ENCODE measurements at places on chromosomes 16 and 17.

- DNase-seq = no peak
Observed at GRCh38 chr16:58306327-58306726, 11.5 kb upstream of the PRSS54 start.

DNA sequence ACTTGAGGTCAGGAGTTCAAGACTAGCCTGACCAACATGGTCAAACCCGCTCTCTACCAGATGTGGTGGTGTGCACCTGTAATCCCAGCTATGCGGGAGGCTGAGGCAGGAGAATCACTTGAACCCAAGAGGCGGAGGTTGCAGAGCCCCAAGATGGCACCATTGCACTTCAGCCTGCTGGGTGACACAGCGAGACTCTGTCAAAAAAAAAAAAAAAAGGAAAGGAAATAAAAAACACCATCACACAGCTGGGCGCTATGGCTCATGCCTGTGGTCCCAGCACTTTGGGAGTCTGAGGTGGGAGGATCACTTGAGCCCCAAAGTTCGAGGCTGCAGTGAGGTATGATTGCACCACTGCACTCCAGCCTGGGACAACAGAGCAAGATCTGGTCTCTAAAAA, 13.3 kb upstream of the SBK1 start:
- DNase-seq = no peak

DNA sequence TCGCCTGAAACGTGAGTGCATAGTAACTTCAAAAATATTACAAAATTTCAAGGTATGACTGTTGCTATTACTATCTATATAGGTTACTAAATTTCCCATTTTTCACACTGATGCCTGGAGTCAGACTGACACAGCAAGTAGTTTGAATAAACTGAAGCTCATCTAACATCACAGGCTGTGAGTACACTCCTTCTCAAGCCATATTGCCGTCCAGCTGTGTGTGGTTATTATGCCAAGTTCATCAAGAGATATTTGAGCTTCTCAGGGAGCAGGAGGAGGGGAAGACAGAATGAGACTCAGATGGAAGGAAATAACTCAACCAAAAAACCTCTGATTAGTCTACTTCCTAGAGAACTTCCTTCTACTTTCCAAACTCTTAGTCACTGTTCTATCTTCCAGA, 473.9 kb downstream of the TOX3 start:
- no peak for DNase-seq

DNA sequence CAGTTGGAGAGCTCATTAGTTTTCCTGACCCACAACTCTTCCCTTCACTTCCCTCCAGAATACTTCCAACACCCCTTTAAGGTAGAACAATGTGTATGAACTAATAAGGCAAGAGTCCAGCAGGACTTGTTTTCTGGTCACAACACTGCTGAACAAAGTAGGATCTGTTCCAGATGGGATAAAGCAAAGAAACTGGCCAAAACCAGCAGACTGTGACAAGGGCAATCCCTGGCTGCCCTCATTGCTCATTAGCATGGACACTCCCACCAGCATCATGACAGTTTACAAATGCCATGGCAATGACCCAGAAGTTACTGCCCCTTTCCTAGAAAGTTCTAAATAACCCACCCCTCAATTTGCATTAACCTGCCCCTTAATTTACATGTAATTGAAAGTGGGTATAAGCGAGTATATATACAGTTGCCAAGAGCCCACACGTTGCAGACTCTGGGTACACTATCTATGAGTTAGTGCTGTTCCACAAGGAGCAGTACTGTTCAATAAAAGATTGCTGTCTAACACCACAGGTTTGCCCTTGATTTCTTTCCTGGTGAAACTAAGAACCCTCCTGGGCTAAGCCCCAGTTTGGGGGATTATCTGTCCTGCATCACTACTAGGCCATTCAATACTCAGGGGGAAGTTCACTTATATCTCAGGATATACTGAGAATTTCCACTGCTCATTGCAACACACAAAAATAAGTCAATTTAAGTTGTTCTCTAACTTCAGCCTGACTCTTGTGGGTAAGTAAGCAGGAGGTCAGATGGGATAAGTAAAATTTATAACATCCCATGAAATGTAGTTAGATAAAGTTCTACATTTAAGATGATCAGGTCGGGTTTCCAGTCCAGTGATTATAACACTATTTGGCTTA, 82.3 kb downstream of the SSH2 start:
- DNase-seq = no peak

DNA sequence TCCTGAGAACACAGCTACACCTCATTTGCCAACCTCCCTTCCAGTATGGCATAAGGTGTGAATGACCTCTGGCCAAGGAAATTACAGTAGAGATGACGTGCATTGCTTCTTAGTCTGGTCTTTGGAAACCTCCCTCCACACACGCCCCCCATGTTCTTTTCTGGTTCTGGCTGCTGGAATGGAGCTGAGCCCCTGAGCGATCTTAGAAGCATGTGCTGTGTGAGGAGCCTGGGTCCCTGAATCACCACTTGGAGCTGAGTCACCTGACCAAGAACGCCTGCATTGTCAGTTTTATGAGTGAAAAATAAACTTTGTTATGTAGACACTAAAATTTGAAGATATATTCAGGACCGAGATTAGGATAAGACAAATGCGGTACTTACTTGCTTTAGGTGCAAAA, 51.4 kb downstream of the HS3ST3A1 start:
- no peak for DNase-seq

GRCh38 chr17:53722407-53722806, 100.3 kb upstream of the KIF2B start:
- DNase-seq = no peak

DNA sequence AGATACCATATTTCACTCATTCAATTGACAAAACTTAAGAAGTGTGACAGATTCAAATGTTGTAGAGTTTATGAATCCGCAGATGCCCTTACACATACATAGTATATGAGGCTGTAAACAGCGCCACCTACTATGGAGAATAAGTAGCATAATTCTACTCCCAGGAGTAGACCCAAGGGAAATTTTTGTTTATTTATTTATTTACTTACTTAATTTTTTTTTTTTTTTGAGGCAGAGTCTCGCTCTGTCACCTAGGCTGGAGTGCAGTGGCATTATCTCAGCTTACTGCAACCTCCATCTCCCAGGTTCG, 35.5 kb downstream of the GAN start:
- no peak for DNase-seq

All from H9 (cell line).